ENCODE measurements at places on chromosomes 11 and 22. TPM values are rescaled to one million over a fixed set of nuclear protein-coding genes. Genes with fewer than 3 reads are reported as not detected.

GRCh38 chr22:47163481-47163855 lies 401.0 kb downstream of the TBC1D22A start:
- no peak overlapping the region for H3K27ac ChIP-seq
- no peaks in the 10 kb centered on the region for H3K4me1 ChIP-seq
- no peaks in the 10 kb centered on the region for H3K36me3 ChIP-seq
- no peak for DNase-seq

The TYR gene
- total RNA-seq: not detected

GRCh38 chr11:60029015-60029632 lies 11.1 kb upstream of the OOSP2 start:
- no peaks in the 10 kb centered on the region for H3K36me3 ChIP-seq
- H3K4me3 ChIP-seq: no peak overlapping the region
- DNase-seq: no peak
- no peaks in the 10 kb centered on the region for H3K4me1 ChIP-seq
- no peak overlapping the region for H3K27ac ChIP-seq

- H3K36me3 ChIP-seq: no peaks in the 10 kb centered on the region
- H3K27me3 ChIP-seq: no peaks in the 10 kb centered on the region
- H3K4me1 ChIP-seq: no peaks in the 10 kb centered on the region
- no peak overlapping the region for H3K27ac ChIP-seq
Measured at GRCh38 chr22:48889887-48890692, 937.6 kb downstream of the BRD1 start.

DNA sequence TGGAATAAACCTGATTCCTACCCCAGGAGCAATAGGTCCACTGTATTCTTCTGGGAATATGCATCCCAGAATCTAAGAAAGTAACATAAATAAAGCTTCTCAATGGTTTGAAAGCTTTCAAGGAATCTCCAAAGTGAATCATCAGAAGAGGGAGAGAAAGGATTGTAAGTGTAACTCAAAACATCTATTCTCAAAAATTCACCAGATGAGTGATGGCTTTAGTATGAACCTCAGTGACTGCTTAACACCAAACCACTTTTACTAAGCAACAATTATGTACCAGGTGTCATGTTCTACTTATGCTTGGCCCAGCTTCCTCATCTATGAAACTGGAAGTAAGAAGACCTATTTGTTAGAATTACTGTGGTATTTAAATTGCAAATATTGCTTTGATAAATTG lies 7.4 kb downstream of the RAB38 start:
- no peaks in the 10 kb centered on the region for H3K27me3 ChIP-seq
- no peak overlapping the region for H3K27ac ChIP-seq
- H3K4me3 ChIP-seq: no peak overlapping the region
- no peak for DNase-seq
- H3K36me3 ChIP-seq: no peaks in the 10 kb centered on the region

Data from GM23248 (cell line).